ENCODE measurements at places on chromosomes 7 and 10.

DNA sequence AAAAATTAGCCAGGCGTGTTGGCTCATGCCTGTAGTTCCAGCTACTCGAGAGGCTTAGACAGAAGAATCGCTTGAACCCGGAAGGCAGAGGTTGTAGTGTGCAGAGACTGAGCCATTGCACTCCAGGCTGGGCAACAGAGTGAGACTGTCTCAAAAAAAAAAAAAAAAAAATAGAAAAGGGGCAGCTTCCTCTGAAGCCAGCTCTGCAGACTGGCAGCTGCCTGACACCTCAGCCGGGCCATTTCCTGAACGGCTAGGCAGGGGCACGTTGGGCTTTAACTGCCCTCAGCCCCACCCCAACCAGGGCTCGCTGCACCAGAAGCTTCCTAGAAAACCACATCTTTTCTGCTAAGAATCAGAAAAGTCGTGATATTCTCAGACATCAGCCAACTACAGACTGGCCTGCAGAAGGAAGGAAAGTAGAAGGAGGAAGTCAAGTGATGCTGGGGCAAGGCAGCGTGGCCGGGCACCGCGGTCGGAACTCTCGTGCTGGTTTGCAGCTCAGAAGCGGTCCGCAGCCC lies 38.0 kb downstream of the PRKAG2 start:
- peak; percentile 77 for DNase-seq

GRCh38 chr7:44621034-44621749 lies 14.8 kb downstream of the OGDH start:
- no peak for DNase-seq

- DNase-seq = no peak
Observed at GRCh38 chr7:134744569-134744968, 34.9 kb upstream of the CALD1 start.

DNA sequence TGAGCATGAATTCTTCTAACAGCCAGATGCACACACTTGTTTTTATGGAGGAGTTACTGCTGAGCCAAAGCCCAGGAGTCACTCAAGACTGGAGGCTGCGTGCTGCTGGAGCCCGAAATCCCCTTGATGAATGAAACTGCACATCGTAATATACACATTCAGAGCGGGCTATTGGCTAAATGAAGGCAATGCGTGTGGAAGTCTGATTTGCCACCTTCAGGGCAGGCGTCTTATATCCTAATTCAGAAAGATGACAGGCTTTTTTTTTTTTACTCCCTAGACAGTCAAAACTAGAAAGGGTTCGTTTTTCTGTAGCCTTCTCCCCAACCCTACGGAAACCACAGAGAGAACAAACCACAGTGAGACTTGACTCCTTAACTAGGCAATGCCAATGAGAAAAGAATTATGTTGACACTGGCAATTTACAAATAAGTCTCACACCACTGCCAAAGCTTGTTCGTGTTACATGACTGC lies 227.2 kb upstream of the KLF14 start:
- DNase-seq = peak; percentile 91

GRCh38 chr10:76150876-76151288 lies 719.5 kb downstream of the LRMDA start:
- DNase-seq = no peak

Measured in activated CD8-positive, alpha-beta T cell treated with anti-CD3 and anti-CD28 coated beads for 36 hours (primary cell).